ENCODE measurements at places on chromosomes 16 and 17. TPM values are rescaled to one million over a fixed set of nuclear protein-coding genes. Genes with fewer than 3 reads are reported as not detected.

The OR1G1 gene
- total RNA-seq, result not detected

The OTOA gene
- not detected for total RNA-seq

The C16orf96 gene
- not detected for total RNA-seq

The MT1A gene
- 2.1 TPM for total RNA-seq

The RRAD gene
- 1.3 TPM for total RNA-seq

The SP2 gene
- total RNA-seq, result 21.7 TPM

The GSG1L gene
- not detected for total RNA-seq

The HSD17B1 gene
- 0.83 TPM for total RNA-seq

The SDF2 gene
- total RNA-seq, result 46.2 TPM

The ITGA3 gene
- total RNA-seq, result 14.5 TPM

The TEX19 gene
- 0.09 TPM for total RNA-seq

The ELMO3 gene
- total RNA-seq, result 8.2 TPM

The ATP2A1 gene
- 2.4 TPM for total RNA-seq

The HBQ1 gene
- total RNA-seq, result 1.6 TPM

The NOXO1 gene
- not detected for total RNA-seq

The FKBP10 gene
- total RNA-seq, result 0.47 TPM

The KRT25 gene
- total RNA-seq, result not detected

The C17orf78 gene
- total RNA-seq, result not detected

Data from activated CD4-positive, alpha-beta T cell treated with anti-CD3 and anti-CD28 coated beads, Interleukin-2, amount 10 ng/mL, durations not matched to agents 24 days and 14 days (primary cell).